ENCODE measurements at places on chromosomes 5 and 9.

DNA sequence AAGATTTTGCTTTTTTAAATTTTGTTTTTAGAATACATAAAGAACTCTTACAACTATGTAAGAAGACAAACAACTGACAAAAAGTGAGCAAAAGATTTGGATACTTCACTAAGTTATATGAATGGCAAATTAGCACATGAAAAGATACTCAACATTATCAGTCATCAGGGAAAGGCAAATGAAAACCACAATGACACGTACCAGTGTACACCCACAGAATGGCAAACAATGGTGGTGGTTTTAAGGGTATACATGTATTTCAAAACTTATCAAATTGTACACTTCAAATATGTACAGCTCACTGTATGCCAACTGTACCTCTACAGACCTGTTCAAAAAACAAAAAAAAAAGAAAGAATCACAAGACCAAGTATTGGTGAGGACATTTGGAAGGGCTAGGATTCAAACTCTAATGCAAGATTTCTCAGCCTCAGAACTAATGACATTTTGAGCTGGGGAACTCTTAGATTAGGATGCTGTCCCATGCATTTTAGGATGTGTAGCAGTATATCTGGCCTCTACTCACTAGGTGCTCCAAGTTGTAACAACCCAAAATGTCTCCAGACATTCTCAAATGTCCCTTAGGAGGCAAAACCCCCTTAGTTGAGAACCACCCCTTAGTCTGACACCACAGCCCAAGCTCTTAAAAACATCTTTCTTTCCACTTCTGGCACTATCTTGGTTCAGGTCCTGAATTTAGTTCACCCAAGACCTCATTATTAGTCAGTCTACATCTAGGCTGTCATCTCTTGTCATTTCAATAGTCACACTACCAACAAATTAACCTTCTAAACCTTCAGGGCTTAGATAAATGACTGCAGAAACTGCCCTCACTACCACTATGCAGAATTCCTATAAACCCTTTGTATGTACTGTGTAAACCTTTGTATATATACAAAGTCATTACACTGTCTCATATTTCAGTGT is 9.7 kb downstream of the SCAI start:
- no peak for DNase-seq

DNA sequence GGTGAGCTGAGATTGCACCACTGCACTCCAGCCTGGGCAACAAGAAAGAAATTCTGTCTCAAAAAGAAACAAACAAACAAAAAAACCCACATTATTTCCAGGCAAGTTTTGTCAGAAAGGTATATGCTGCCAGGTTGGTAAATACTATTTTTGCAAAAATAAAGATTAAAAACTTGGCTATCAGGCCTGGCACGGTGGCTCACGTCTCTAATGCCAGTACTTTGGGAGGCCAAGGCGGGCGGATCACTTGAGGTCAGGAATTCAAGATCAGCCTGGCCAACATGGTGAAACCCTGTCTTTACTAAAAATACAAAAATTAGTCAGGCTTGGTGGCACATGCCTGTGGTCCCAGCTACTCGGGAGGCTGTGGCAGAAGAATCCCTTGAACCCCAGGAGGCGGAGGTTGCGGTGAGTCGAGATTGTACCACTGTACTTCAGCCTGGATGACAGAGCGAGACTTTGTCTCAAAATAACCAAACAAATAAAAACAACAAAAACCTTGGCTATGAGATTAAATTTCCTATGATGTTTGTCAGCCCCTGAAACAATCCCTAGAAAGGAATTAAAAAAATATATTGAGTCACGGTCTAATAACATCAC is 22.7 kb downstream of the AGXT2 start:
- no peak for DNase-seq

GRCh38 chr9:37539634-37540033 is 36.5 kb downstream of the FBXO10 start:
- DNase-seq, result no peak

- DNase-seq, result no peak
These were observed 126.0 kb upstream of the DHFR start for GRCh38 chr5:80780761-80781285.

DNA sequence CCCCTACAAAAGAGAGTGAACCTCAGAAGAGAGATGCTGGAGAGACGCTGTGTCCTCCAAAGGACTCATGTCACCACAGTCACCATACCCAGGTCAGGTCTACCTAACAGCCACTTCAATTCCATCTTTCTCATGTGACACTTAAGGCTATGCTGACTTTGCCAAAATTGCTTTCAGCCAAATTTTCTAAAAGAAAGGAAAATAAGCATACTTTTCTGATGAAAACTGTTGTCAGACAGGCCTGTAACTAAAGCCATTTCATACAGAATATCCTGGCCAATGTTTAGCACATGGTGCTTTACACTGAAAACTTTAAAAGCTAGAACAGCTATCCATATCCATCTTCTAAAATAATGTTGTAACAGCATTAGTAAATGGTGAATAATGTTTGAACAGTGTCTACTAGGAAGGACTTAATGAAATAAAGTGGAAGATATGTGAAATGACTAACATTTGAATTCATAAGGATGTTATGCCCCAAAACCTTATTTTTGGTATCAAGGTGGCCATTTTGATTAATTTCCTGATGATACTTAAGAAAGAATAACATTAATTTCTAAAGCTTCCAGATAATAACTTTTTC is 97.2 kb downstream of the NFIB start:
- DNase-seq, result no peak

GRCh38 chr5:34007201-34007620 is 639 bp downstream of the AMACR start:
- no peak for DNase-seq

- DNase-seq, result no peak
These were observed 38.0 kb downstream of the CDO1 start for GRCh38 chr5:115778417-115778816.

DNA sequence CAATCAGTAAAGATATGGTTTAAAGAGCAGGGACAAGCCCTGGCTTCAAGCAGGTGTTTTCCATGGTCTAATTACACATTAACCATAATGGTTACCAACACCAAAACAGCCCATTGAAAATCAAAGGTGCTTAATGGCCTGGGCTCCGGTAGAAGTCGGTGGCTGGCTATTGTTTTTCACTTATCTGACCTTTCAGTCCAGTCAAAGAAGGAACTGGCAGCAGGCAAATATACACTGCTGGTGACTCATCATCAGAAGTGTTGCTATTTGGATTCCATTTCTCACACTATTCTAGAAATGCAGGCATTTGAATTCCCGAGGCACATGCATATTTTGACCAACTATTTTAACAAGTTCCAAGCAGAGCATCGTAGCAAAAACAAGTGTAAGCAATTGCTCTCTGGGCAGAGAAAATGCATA is 26.3 kb upstream of the GABRP start:
- no peak for DNase-seq

GRCh38 chr5:149442563-149443182 is 63.6 kb upstream of the IL17B start:
- peak; percentile 17 for DNase-seq

DNA sequence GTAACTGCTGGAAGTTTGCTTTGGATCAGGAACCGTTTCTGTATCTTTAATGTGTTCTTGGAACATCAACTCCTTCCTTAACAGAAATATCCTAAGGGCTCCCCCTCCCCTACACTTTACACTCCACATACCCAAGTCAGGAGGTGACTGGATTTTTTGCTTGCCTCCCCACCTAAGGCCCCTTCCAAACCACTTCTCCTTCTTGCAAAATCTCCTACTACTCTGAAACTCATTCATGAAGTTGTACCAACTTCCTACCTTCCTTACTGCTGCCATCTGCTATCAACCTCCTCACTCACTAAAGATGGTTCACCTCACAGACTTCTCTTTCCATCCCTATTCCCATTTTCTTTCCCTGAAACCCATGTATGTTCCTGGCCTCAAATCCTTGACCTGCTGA is 16.1 kb downstream of the TXN start:
- no peak for DNase-seq
